Activated T-cell treated with anti-CD3 and anti-CD28 coated beads, Interleukin-2, amount 50 U/mL, for 1 hour (primary cell): ENCODE measurements at places on chromosomes 4 and X.

DNA sequence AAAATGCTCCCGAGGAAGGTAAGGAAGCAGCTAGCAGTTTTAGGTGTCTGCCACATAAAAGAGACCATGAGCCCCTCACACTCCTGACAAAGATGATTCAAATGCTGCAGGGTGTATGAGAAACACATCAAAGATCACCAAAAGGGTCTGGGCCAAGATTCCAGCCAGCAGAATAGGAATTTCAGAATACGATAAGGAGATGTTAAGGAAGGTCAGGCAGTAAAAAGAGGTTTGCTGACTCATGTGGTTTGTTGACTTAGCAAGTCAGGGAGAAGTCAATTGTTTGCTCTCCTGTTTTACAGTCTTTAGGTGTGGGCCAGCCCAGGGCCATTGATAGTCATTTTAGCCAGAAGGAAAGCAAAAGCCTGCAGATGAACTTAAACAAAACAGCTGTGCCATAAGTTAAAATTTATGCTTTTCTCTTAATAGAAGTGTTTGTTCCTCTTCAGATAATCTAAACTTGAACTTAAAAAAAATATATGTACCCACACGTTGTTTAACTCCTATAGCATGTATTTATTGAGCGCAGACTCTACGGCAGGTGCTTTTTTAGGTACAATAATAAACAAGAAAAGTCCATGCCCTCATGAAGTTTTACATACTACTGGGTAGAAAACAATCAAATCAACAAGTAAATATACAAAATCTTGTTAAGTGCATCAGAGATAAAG lies 115.6 kb downstream of the CAMK2D start:
- DNase-seq: no peak

- DNase-seq: no peak
Measured at GRCh38 chr4:133910165-133910564, 291.4 kb downstream of the PABPC4L start.

- DNase-seq: no peak
Measured at GRCh38 chr4:127261476-127261875, 371.3 kb upstream of the INTU start.

- DNase-seq: no peak
Measured at GRCh38 chr4:51870441-51871188, 27.7 kb downstream of the DCUN1D4 start.

DNA sequence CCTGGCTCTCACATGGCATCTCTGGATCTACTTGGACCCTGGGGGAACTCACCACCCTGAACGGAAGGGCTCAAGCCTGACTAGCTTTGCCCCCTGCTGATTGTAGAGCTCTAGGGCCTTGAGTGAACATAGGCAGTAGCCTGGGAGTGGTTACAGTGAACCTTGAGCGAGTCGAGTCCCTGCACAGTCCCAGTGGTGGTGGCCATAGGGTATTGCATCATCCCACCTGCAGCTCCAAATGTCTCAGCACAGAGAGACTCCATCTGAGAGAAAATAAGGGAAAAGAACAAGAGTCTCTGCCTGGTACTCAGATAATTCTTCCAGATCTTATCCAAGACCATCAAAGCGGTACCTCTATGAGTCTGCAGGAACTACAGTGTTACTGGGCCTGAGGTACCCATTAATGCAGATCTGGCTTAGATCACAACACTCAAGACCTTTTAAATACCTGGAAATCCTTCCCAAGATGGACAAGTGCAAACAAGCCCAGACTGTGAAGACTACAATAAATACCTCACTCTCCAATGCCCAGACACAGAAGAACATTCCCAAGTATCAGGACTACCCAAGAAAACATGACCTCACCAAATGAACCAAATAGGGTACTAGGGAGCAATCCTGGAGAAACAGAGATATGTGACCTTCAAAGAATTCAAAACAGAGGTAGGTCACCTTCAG lies 167.5 kb upstream of the TET2 start:
- DNase-seq: no peak
